ENCODE measurements at places on chromosomes 7 and 10.
A peak's percentile ranks its signal among the peaks of the same experiment; 100 is the strongest.

GRCh38 chr7:130939321-130940095 is 205.5 kb upstream of the KLF14 start:
- DNase-seq, result no peak

DNA sequence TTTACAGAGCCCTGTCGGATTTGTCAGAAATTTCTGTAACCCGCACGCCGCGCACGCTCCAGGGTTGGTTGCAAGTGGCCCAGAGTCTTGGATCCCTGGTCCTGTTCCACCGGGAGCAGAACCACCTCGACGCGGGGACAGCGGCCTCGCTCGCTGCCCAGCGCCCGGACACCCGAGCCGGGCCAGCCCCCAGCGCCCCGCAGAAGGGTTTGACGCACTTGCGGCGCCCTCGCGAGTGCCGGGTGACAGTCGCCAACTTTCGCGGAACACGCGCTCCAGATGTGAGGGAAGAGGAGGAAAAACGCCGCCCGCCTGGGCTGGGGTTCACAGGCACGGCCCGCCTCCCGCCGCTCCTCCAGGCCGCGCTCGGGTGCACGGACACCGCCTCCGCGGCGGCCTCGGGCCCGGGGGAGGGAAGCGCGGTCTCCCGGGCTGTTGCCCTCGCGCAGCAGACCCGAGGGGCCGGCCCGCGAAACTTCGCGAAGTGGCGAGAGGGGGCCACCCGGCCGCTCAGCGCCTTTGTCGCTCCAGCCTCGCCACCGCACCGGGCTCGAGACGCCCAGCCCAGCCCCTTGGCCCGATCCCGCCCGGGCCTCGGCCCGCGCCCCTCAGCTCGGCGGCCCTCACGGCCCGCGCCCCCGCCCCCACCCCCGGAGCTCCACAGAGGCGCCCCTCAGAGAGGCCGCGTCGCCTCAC is 514 bp downstream of the RNF216 start:
- no peak for DNase-seq

DNA sequence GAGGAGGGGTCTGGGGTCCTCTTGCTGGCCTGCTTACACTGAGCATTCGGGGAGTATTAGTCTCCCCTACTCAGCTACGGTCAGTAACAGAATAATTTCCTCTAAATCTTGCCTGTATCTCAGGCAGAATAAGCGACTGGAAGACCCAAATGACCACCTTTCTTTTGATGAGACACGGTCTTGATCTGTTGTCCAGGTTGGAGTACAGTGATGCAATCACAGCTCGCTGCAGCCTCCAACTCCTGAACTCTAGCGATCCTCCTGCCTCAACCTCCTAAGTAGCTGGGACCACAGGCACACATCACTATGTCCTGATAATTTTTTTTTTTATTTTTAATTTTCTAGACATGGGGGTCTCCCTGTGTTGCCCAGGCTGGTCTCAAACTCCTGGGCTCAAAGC is 17.2 kb downstream of the CCL24 start:
- no peak for DNase-seq

DNA sequence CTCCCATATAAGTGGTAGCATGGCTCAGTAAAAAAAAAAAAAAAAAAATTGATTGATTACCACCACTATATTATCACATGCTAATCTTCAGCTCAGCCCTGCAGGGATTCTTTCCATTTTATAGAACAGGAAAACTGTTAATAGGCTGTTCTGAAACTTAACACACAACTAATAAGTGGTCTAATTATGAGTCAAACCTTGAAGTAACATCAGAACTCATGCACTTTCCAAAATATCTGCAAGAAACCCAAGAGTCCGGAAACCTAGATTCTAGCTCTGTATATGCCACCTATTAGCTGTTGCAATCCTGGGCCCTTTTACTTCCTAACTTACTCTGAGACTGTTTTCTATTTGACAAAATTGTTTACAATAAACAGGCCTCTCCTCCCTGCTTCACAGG is 23.9 kb downstream of the SEM1 start:
- no peak for DNase-seq

GRCh38 chr7:115478426-115478825 is 552.1 kb downstream of the TFEC start:
- no peak for DNase-seq

- no peak for DNase-seq
Measured at GRCh38 chr7:82257118-82257695, 186.4 kb downstream of the CACNA2D1 start.

DNA sequence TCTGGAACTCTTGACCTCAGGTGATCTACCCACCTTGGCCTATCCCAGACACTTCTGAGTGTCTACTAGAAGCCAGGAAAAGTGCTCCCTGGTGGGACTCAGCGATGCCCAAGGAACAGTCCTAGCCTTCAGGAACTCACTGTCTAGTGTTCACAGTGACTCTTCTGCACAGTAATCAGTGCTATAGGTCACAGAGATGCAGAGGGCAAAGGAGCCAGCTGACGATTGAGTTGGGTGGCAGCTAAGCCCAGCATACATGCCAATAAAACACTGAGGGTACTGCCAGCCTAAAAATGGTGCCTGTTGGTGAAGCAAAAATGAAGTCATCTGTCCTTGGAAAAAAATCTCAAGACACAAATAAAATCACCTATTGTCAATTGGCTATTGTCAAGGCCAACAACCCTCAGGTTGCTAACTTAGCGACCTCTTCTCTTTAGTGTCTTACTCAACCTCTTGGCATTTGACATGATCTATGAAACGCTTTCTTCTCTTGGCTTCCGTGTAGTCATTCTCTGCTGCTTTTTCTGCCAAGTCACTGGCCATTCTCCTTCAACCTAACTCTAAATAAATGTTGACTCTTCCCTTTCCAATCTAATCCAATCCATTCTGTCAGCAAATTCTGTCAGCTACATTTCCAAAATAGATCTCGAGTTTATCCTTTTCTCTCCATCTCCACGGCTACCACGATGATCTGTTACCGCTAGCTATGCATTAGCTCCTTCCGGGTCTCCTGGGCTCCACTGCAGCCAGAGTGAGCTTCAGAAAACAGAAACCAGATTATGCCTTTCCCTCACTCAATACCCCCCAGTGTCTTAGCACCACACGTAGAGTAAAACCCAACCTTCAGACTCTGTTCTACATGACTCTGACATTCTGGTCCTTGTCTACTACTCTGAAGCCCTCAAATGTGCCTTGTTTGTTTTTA is 99.2 kb downstream of the ATXN7L1 start:
- no peak for DNase-seq

GRCh38 chr7:904847-905246 is 28.5 kb downstream of the GET4 start:
- no peak for DNase-seq

- no peak for DNase-seq
Measured at GRCh38 chr10:122034149-122034756, 45.3 kb downstream of the TACC2 start.

DNA sequence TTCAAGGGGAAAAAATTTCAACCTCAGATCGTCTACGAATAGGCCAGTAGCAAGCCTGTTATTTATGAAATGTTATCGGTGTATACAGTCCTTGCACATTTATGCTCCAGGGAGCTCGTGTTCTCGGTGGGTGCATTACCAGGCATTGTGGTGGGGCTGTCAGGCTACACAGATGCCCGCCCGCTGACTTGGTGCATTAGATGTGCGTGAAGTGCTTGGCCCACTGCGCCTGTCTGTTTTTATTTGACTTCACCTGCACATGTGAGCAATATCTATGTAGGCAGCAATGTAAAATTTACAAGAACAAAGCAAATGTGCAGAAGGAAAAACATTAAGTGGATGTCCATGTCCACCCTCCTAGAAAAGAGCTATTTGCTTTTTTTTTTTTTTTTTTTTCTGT is 2.8 kb downstream of the FOXK1 start:
- DNase-seq, result no peak

- DNase-seq, result no peak
Measured at GRCh38 chr10:126212738-126213137, 175.5 kb downstream of the ADAM12 start.

DNA sequence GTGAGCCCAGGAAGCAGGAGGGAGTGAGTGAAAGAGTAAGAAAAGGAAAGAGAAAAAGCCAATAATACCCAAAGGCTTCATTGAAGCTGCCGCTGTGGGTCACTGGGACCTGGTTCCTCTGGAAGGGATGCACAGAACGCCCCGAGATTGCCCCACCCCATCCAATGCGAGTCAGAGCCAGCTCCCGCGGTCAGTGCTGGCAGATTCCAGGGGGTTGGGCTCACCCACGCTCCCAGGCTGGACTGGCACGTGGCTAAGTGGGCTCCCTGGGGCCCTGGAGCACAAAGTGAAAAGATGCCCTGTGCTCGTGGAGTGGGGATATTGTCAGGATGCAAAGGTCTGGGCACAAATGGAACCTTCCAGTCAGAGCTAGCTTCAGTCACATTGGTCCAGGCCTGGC is 117.0 kb downstream of the OAT start:
- DNase-seq, result no peak

- DNase-seq, result no peak
Measured at GRCh38 chr10:97531401-97531986, 32.8 kb downstream of the UBTD1 start.

DNA sequence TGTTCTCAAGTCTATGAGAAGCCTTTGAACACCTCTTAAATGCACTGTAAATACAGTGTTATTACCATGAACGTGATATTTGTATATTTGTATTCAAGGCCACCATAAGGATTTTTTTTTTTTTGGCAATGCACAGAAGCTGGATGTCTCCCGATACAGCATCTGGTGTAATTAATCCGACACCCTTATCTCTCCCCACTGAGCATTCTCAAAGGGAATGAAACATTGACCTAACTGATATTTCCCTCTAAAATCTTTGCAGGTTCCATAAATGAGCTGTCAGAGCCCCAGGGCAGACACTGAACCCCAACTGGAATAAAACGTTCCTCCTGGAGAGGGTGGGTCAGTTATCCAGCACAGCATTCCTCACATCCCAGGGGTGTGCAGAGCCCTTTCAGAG is 316.6 kb downstream of the PAXIP1 start:
- no peak for DNase-seq

GRCh38 chr7:51141451-51142003 is 175.1 kb downstream of the COBL start:
- DNase-seq, result no peak

- peak; percentile 1 for DNase-seq
Measured at GRCh38 chr10:119139464-119140067, 25.9 kb downstream of the SFXN4 start.

DNA sequence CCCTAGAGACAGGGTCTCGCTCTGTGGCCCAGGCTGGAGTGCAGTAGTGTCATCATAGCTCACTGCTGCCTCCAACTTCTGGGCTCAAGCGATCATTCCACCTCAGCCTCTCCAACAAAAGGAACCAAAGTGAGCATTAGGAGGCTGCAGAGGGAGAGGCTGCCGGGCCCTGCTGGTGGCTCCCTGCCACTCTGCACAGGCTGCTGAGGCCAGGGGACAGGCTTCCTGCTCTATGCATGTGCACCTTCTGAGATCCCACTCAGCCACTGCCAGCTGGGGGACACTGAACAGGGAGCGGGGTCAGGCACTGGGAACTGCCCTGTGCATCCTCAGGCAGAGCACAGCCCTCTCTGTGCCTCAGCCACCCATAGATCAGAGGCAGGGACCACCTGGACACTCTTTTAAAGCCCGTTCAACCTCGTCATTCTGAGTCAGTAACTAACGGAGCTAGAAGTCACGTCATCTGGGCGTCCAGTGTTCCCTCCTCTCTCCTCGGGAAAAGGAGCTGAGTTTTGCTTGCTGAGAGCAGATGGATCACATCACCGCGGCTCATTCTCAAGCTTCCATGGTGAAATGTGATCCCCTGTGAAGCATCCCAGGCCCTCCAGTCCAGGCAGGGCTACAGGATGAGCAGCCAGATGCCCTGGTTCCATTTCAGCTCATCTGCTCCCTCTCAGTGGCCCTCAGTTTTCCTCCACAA is 109.6 kb downstream of the MYL10 start:
- no peak for DNase-seq

GRCh38 chr10:128713874-128714570 is 587.8 kb upstream of the MKI67 start:
- no peak for DNase-seq

GRCh38 chr10:49325916-49326783 is 27.2 kb downstream of the C10orf71 start:
- no peak for DNase-seq

- DNase-seq, result no peak
Measured at GRCh38 chr10:2387261-2387660, 649.9 kb upstream of the ADARB2 start.

All from HS-27A (cell line).